ENCODE measurements at places on chromosomes 12 and 14.

DNA sequence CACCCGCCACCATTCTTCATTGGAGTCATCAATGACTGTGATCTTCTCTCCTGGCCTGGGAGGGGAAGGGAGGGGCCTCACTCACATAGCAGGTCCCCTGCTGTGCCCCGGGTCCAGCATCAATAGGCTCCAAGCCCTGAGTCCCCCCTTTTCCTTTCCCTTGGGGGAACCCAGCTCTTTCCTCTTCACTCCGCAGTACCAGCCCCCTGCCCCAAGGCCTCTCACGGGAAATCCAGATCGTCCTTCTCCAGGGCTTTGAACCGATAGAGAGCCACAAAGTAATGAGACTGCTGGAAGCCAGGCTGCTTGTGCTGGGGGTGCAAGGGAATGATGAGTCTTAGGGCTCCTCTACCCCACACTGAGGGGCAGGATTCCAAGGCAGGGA, 6.7 kb downstream of the STAC3 start:
- no peak for DNase-seq

DNA sequence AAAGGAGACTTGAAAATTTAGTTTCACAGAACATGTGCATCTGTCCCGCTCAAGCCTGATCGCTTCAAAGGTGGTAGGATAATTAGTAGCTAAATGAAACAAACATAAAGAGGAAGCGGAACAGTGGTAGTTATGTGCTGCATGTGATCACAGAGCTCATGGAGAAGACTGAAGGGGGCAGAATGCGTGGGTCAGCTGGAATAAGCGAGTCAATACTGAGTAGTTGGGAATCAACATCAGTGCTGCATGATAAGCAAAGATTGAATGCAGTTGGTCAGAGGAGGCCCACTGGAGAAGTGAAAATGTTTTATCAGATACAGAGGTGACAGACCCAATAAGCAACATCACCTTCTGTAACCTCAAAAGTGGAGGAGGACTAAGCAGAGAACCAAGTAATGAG, 95.1 kb upstream of the RFX4 start:
- DNase-seq, result no peak

DNA sequence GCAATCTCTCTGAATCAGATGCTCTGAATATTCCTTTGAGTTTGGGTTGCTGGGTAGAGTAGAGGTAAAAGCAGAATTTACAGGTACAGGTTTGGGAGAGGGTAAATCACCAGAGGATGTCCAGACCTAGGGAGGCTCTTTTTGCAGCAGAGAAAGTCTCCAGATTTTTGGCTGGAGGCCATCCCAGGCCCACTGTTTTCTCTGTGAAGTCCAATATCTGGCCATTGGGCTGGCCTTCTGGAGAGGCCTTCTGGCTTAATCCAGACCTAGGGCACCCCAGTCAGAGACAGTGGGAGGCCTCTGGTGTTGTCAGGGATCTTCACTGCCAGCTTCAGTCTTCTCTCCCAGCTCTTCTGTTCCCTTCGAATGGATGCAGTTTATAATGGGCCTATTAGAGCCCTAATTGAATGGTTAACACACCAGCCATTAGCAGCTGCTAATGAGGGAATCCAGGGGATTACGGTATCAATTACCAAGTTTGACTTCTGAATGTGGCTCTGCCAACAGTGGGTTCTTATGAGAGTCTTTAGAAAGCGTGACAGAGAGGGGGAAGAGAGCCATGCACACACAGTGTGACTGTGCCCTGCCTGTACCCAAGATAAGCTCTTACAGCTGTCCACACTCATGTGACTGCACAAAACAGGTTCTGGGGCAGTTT, 183.1 kb downstream of the EMP1 start:
- DNase-seq, result no peak

- no peak for DNase-seq
Observed at GRCh38 chr14:23252006-23252405, 14.3 kb downstream of the RNF212B start.

- DNase-seq, result no peak
Observed at GRCh38 chr14:104937694-104938365, 13.2 kb downstream of the PLD4 start.

GRCh38 chr12:69984241-69984640, 159.2 kb downstream of the MYRFL start:
- DNase-seq, result no peak

- DNase-seq, result no peak
Observed at GRCh38 chr14:42428996-42429395, 822.3 kb downstream of the LRFN5 start.

DNA sequence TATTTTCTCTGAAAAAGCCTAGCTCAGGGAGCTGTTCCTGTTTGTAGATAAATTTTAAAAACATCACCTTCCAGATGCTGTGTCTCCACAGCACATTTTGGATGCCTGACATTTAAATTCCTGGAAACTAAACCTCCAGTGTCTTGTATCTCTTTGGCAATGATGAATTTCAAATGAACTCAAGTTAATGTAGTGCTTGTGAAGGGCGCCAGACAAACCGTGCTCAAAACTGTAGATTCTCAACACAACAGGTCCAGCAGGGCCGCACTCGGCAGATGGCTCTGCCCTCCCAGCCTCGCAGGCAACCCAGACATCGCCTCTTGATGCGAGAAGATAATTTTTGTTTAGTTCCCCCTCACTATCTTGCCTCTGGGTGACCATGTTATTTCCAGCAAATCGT, 432.9 kb downstream of the VRK1 start:
- DNase-seq, result no peak
